Gastroesophageal sphincter (tissue), 4 donors: ENCODE measurements at places on chromosomes 6 and 20.

DNA sequence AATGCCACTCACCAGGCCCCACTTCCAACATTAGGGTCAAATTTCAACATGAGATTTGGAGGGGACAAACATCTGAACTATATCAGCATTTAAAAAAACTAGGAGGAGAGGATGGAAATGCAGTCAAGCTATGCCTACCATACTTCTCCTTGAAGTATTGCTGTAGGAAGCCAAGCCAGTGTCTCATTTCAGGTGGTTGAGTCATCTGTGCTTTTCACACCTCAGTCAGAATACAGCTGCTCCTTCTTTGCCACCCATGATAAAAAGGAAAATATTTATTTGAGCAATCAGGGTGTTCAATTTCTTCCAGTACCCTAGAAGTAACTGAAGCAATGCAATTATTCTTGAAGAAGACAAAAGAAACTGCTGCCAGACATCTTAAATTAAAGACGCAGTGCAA is 47.0 kb upstream of the EEF1E1 start:
- no peak overlapping the region for H3K4me3 ChIP-seq
- no peak overlapping the region for H3K27ac ChIP-seq
- H3K4me1 ChIP-seq: no peaks in the 10 kb centered on the region
- no peaks in the 10 kb centered on the region for H3K36me3 ChIP-seq
- no peaks in the 10 kb centered on the region for H3K27me3 ChIP-seq

GRCh38 chr20:2846698-2847097 is 6.2 kb downstream of the VPS16 start:
- H3K27ac ChIP-seq: no peak overlapping the region
- H3K27me3 ChIP-seq: no peaks in the 10 kb centered on the region
- H3K4me1 ChIP-seq: no peaks in the 10 kb centered on the region
- peaks cover 19% of the 10 kb centered on the region for H3K36me3 ChIP-seq
- no peak overlapping the region for H3K4me3 ChIP-seq

- H3K4me3 ChIP-seq: no peak overlapping the region
- H3K27me3 ChIP-seq: no peaks in the 10 kb centered on the region
- no peak for ATAC-seq
These were observed 92.1 kb downstream of the SYNJ2 start for GRCh38 chr6:158073776-158074175.

DNA sequence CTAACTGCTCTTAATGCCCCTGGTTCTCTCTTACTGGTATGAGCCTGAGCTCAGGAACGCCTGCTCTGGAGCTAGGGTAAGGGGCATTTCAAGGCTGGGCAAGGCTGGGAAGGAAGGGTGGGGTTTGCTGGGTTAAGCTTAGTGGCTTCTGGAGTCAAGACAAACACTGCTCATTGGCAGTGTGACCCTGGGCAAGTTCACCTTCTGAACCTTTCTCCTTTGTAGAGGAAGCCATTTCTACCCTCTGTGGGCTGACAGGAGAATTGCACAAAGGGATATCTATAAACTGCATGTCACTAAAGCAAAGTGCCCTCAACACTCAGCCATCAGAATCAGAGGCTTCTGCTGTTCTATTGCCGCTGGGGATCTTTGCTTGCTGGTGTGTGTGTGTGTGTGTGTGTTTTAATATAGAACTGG is 20.3 kb upstream of the LRRN4 start:
- H3K36me3 ChIP-seq: no peaks in the 10 kb centered on the region
- H3K27me3 ChIP-seq: no peaks in the 10 kb centered on the region
- peaks cover 8% of the 10 kb centered on the region for H3K4me1 ChIP-seq
- no peak overlapping the region for H3K4me3 ChIP-seq
